Activated CD8-positive, alpha-beta T cell treated with anti-CD3 and anti-CD28 coated beads for 36 hours (primary cell): ENCODE measurements at places on chromosomes 1 and 21.

GRCh38 chr21:21324297-21324696 lies 326.1 kb downstream of the NCAM2 start:
- no peak for DNase-seq

GRCh38 chr1:246907472-246907871 lies 24.3 kb downstream of the AHCTF1 start:
- DNase-seq, result peak; percentile 20

DNA sequence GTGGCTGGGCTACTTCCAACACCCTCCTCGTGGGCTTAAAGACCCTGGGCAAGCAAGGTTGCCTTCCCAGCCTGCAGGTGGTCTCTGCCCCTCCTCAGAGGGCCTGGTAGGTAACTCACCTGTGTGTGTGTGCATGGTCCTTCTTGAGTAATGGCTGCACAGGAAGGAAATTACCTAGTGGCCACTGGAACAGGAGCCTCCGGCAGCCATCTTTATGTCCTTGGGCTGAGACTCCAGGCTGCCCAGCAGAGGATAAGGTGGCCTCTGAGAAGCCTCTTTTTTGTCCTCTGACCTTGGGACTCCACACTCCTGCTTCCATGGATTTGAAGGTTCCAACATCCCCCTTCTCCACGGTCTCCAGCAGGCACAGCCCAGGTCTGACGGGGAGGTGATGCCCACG lies 20.0 kb downstream of the DRAXIN start:
- no peak for DNase-seq

DNA sequence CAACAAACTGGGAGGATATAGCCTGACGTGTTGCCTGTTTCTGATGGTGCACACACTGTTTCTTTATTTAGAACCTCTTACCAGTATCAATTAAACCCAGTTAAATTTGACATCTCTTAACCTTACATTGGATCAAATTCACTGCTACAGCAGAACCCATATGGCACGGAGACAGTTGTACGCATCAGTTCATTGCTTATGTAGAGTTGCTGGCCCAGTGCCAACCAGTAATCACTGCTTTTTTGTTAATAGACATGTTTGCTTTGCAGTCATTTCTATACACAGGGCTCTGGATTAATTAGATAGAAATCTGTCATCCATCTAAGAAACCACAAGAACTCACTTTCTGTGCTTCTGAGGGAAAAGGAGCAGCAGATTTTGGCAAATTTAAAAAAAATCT lies 154.0 kb downstream of the RWDD3 start:
- no peak for DNase-seq

DNA sequence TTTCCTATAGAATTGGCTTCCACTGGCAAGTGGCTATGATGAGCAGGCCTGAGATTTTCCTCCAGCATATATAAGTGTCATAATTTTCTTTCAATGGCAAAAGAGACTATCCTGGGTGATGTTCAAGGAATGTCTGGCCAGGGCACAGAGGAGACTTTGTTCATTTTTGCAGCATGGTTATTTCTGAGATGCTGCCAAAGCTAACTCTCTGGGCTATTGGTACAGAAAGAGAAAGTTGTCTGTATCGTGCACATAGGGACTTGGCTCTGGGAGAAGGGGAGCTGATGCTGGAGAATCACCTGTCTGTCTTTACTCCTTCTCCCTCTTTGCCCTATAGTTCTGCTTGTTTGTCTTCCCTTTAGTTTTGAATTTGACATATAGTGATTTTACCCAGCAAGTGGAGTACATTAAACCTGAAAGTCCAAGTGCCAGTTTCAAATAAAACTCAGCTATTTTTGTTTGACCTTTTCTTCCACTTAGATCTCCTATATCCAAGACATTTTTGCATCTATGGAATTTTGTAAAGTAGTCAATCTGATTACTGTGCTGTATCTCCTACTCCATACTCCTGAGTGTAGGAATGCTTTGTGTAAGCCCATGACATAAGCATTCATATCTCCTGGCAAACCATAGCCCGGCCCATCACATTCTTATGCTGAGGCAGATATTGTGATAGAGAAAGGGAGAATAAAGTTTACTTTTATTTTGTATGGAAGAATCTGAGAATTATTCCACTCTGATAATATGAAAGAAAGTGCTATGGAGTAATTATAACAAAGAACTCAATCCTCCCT lies 3.9 kb downstream of the FNDC7 start:
- no peak for DNase-seq

GRCh38 chr1:176515310-176515709 lies 52.3 kb downstream of the PAPPA2 start:
- DNase-seq, result no peak

GRCh38 chr1:167645140-167645541 lies 15.1 kb downstream of the RCSD1 start:
- no peak for DNase-seq

- no peak for DNase-seq
These were observed 27.1 kb downstream of the PTPRF start for GRCh38 chr1:43557744-43558245.

DNA sequence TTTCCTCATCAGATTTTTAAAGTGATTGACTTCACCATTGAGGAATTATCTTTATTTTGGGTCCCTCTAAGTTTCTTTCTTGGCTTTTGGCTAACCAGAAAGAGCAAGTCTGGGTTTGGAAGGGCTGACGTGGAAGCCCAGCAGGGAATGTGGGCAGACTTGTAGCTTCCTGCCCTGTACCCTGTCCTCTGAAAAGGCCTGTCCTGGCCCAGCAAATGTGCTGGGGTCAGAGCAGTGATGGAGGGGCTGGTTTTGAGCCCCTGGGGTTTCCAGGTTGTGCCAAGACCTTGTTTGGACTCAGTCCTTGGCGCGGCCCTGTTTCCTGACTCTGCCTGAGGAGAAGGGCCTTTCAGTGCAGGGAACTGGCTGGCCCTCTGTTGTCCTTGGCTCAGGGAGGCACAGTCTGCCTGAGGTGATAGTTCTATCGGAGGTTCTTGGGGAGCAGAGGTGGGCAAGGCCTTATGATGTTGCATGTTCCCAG lies 72.1 kb downstream of the UCK2 start:
- DNase-seq, result no peak

DNA sequence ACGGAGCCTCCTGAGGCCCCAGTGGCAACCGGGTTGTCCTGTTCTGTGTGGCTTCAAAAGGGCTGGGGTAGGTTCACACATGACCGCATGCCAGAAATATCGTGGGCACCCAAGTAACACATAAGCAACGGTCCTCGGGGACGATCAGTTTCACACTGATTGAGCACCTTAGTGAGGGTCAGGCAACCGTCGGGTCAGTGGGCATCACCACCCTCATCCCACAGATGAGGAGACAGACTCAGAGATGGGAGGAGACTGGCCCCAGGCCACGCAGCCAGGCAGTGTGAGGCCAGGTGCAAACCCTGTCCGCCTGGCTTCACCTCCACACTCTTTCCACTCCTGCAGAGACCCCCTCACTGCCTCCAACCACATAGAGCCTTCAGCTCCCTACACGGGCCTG lies 309.8 kb downstream of the MATN1 start:
- DNase-seq, result no peak

GRCh38 chr1:240090957-240091600 lies 604 bp upstream of the FMN2 start:
- DNase-seq, result no peak

DNA sequence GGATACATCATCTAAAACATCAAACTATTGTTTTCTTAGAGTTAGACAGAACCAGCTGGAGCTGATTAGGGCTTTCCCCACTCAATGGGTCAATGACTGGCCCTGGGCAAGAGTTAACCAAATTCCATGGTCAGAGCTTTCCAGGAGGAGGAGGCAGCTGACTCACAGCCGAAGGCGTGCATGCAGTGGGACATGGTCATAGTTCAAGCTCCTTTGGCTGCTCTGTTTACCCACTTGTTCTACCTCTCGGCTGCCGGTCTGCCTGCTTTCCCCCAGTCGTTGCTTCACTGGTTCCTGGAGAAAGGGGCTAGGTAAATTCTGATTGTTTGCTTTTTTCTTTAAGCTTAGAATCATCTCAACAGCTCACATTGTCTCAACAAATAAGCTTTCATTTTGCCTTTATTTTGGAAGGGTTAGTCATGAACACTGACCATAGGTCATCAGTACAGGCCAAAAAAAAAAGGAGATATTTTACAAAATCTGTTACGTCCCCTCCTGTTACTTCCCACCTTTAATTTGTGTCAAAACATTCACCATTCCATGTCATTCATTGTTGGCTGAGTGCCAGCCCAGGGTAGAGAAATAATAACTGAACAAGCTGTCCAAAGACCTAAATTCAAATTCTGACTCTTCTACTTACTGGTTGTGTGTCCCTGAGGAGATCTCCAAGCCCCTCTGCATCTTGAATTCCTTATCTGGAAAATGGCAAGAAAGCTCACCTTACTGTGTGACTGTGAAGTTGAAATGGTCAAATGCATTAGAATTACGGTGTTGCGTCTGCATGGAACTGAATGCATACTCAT lies 12.0 kb downstream of the MAB21L3 start:
- DNase-seq, result no peak

GRCh38 chr1:102732927-102733326 lies 375.4 kb downstream of the COL11A1 start:
- DNase-seq, result no peak

DNA sequence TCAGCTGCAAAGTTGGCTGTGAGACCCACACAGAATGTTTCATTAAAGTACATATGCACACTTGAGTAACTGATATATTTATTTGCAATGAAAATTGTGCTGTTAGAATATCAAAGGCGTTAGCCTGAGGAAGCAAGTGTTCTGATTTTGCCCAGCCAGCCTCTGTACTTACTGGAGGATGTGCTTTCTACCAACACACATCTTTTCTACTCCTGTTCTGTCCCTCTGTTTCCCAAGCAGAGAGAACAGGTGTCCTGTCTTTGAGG lies 31.4 kb downstream of the ELAVL4 start:
- no peak for DNase-seq

DNA sequence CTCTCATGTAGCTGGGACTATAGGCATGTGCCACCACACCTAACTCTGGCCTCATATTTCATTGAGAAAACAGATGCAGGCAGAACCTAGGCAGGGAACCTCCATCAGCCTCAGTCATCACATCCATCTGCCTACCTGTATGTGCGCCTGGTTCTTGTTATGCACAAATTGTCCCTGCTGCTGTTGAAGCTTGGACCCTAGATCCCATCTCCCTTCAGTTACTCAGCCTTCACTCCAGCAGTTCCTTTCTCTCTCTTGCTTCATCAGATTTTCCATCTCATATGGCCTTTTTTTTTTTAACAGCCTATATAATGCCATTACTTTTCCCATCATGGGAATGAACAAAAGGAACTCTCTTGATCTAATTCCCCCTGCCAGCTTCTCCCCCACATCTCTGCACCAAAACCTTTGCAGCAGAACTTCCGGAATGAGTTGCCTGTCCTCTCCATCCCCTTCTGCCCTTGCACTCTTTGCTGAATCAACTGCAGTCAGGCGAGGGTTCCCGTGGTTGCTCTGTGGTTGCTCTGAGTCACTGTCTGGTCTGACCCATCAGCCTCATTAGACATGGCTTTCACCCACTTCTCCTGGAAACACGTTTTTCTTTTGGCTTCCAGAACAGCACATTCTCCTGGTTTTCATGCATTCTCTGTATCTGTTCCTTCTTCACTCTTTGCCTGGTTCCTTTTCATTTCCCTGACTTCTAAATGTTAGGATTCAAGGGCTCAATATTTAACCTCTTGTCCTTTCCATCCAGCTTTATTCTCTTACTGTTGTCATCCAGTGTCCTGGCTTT lies 41.5 kb downstream of the UBE4B start:
- peak; percentile 89 for DNase-seq

DNA sequence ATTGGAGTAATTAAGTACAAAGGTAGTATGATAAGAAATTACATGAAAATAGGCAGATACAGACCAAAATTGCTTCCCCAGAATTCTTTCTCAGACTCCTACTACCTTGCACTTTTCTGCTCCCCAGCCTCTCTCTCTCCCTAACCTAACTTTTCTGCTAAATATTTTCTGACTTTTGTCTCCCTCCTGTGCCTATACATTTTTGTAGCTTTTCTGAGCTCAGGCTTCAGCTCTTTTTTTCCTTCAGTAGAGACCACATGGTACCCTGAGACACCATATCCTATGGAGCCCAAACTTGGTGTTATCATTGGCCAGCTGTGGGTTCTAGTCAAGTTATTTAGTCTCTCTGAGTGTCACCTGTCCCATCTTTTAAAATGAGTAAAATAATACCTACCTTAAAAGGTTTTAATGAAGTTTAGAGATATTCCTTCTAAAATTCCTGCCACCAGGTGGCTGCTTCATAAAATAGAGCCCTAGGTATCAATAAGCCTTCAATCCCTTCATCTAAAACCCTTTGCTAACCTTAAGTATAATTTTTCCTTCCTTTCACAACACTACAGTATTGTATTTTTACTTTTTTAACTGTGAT lies 237.6 kb upstream of the DUSP10 start:
- DNase-seq, result no peak

- DNase-seq, result no peak
These were observed 8.6 kb downstream of the ATP6V1G3 start for GRCh38 chr1:198531891-198532290.

DNA sequence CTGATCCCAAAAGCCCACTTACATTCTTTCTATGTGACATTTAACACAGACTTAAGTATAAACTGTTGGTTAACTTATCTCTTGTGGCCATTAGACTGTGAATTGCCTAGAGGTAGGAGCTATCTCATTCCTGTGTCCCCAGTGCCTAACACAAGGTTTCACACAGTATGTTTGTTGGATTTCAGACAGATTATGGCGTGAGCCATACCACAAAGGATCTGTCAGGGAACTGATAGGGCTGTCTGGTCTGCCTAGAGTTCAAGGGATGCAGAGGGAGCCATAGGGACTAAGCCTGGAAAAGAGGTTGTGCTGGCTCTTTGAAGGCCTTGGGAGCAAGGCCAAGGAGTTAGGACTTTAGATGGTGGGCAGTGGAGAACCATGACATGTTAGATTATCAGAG lies 40.0 kb downstream of the MEF2D start:
- no peak for DNase-seq

GRCh38 chr1:65959896-65960567 lies 167.3 kb downstream of the PDE4B start:
- no peak for DNase-seq

DNA sequence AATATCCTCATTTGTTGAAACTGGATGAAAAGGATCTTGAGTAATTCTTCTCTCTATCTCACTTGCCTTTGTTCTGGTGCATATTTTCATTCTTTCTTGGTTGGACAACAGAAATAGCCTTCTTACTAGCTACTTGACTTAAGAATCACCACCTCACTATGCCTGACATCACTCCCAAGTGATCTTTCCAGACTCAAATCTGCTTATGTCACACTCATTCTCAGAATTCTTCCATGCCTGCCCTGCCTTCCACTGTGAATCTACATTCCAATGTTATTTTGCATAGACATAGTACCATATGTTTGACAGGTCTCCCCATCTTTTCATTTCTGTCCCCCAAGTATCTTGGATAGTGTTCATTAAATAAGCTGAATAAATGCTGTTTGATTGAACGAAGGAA lies 78.5 kb upstream of the DPYD start:
- DNase-seq, result no peak

- DNase-seq, result peak; percentile 93
These were observed 7.0 kb downstream of the EFNA3 start for GRCh38 chr1:155085504-155086127.

GRCh38 chr1:209802780-209803152 lies 3.2 kb downstream of the IRF6 start:
- no peak for DNase-seq

GRCh38 chr21:35095859-35096291 lies 46.8 kb upstream of the RUNX1 start:
- peak; percentile 17 for DNase-seq
